Neural progenitor cell (in vitro differentiated cells): ENCODE measurements at places on chromosomes 3 and 15.

GRCh38 chr3:196739671-196740480 is at the start of gene PAK2:
TSS of gene PAK2 (plus strand) at chr3:196739857. CDS start at chr3:196782647, 42,790 bp downstream.
- peak; percentile 94 for DNase-seq

- no peak for DNase-seq
Observed at GRCh38 chr3:162605651-162606204, 1109.1 kb downstream of the OTOL1 start.

- no peak for DNase-seq
Observed at GRCh38 chr3:172972067-172972466, 169.0 kb downstream of the SPATA16 start.

- DNase-seq, result peak; percentile 76
Observed at GRCh38 chr3:182725372-182726251, 67.7 kb upstream of the ATP11B start.

DNA sequence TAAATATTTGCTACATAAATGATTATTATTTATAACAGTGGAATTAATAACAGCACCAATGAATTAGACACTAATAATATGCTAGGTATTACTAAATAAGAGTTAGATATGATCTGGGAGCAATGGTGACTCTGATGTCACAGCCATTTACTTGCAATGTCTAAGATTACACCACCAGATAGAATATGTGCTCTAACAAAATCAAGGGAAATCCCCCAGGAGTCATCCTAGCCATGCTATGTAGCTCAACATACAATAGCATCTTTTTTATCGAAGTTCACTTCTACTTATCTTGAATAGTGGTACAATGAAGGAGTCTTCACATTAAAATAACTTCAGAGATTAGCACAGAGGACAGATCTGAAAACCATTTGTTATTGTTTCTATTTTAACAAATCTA is 154.0 kb downstream of the FMN1 start:
- no peak for DNase-seq

DNA sequence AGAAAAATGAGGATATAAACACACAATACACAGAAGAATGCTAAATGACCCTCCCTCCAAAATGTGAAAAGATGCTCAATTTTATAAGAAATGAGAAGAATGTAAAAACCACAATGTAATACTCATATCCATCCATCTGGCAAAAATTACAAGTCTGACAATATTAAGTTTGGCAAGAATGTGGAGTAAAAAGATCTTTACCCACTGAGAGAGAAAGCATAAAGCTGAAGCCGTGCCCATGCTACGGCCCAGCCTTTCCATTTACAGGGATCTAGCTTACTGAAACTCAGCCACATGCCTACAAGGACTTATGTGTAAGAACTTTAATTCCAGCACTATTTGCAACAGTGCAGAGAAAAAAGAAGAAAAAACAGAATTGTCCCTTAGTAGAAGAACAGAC is 42.9 kb downstream of the ATP13A3 start:
- DNase-seq, result no peak
